ENCODE measurements at places on chromosomes 6 and 20.
A peak's percentile ranks its signal among the peaks of the same experiment; 100 is the strongest.

DNA sequence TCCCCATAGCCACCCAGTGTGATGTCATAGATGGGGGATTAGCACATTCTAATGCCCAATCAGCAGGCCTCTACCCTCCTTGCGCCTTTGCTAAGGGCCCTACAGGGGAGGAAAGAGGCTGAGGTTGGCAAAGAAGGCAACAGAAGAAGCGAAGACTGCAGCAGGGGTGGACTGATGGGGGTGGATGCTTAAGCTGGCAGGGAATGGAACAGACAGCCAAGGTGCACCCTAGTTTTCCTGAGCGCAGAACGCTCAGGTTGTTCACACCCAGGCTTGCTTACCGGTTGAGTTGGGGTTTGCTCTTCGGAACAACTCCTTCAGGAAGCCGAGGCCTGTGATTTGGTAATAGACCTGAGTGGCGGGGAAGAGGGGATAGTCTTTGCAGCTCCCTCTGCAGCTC, 12.7 kb downstream of the MRPS18A start:
- DNase-seq: no peak

DNA sequence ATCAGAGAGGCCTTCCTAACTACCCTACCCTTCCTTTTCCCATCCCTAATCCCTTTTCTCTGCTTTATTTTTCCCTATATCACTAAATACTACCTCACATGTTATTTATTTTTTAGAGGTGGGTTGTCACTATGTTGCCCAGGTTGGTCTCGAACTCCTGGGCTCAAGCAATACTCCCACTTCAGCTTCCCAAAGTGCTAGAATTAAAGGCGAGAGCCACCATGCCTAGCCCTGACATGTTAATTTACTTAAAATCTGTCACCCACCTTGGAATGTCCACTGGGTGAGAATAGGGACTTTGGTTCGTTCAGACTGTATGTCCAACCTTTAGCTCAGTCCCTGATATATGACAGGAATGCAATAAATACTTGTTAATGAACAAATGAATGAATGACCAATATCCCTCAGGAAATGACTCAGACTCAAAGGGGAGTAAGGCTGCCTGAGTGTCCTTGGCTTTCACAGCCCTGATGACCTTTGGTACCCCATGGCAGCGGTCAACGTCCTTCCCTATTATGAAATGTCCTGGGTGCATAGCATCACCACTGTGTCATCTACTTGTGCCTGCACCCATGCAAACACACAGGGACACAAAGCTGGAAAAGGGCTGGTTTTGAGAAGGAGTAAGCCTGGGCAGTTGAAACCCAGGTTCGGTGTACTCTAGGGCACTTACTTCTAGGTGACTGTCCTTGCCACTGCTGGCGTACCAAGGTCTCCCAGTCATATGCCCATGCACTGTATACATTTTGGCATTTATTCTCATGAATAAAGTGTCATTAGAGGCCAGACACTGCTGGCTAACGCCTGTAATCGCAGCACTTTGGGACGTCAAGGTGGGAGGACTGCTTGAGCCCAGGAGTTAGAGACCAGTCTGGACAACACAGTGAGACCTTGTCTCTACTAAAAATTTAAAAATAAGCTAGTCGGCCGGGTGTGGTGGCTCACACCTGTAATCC, 26.5 kb downstream of the BCL2L1 start:
- DNase-seq: no peak

DNA sequence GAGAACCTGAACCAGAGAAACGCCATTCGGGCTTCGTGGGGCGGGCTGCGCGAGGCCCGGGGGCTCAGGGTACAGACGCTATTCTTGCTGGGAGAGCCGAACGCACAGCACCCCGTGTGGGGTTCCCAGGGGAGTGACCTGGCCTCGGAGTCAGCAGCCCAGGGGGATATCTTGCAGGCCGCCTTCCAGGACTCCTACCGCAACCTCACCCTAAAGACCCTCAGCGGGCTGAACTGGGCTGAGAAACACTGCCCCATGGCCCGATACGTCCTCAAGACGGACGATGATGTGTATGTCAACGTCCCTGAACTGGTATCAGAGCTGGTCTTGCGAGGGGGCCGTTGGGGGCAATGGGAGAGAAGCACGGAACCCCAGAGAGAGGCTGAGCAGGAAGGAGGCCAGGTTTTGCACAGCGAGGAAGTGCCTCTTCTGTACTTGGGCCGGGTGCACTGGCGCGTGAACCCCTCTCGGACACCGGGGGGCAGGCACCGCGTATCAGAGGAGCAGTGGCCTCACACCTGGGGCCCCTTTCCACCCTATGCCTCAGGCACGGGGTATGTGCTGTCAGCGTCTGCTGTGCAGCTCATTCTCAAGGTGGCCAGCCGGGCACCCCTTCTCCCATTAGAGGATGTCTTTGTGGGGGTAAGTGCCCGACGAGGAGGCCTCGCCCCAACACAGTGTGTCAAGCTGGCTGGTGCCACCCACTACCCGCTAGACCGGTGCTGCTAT, 904 bp downstream of the B3GALT4 start:
- DNase-seq: no peak

DNA sequence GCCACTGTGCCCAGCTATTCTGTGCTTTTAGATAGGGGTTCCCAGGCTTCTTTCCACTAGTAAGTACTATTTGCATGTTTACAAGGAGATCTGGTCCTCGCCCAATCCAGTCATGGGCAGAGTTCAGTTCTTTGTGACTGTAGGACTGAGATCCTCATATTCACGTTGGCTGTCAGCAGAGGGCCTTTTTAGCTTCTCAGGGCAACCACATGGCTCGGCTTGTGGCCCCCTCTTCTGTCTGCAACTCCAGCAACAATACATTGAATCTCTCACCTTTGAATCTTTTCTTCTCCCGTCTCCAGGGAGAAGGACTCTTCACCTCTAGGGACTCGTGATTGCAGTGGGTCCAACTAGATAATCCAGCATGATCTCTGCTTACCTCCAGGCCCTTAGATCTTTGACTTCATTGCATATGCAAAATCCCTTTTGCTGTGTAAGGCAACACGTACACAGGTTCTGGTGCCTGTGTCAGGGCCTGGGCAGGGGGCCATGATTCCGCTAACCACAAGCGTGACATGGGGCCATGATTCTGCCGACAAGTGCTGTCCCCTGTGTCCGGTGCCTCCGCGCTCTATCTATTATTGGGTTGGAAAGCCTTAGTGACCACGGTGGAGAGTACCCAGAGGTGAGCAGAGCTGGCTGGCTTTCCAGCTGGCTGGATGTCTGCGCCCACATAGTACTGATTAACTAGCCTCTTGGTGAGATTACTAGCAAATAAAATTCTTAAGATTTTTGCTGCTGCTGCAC, 5.1 kb downstream of the CCR6 start:
- DNase-seq: no peak

DNA sequence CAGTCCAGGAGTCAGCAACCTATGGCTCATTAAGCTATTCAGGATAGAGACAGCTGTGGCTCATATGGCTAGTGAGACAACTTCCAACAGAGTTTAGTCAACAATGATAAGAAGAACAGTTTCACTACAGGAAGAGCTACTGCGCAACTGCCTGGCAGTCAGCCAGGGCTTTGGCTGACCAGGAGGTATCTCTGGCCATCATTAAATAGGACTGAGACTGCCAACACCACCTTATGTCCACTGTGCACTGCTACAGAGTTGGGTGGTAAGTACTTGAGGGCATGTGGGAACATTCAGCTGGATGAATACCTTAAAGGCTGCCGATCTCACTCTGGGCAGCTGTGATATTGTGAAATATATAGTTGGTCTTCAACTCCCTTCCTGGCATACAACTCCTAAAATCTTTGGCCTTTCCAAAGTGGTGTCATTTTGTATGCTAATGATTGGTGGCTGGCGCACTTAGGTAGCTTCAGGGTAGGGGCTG, 52.2 kb upstream of the FAM83C start:
- DNase-seq: peak; percentile 68

DNA sequence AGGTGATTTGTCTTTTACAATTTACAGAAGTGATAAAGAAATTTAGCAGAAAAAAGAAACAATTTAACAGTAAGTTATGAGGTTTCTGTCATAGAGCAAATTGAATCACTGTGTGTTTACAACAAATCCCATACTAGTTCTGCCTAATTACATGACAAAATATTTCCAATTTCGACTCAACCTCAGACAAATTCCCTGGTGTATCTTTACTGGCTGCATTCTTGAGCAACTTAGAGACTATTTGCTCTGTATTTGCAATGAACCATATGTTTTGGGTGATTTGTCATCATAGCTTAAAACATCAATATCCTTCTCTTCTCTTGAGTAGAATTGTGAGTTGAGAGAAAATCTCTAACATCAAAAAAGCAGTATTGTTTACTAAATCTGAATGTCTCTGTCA, 128.7 kb downstream of the SIM1 start:
- DNase-seq: no peak

DNA sequence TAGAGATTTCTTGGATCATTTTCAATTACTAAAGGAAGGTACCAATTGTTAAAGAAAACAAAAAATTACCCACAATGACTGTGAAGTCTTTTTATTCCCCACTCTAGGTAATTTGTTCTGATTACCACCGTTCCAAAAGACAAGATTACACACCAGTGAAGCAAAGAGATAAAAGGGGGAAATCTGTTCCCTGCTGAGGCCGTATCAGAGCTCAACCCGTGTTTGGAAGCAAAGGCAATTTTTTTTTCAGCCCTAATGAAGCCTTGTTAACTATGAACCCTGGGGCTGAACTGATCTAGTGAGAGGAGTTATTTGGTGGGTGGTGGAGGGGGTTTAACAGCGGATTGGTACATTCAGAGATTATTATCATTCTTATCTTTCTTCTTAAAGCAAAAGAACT, 128.5 kb downstream of the ALDH8A1 start:
- DNase-seq: no peak

GRCh38 chr20:44186201-44186600, 787 bp downstream of the JPH2 start:
- DNase-seq: no peak

DNA sequence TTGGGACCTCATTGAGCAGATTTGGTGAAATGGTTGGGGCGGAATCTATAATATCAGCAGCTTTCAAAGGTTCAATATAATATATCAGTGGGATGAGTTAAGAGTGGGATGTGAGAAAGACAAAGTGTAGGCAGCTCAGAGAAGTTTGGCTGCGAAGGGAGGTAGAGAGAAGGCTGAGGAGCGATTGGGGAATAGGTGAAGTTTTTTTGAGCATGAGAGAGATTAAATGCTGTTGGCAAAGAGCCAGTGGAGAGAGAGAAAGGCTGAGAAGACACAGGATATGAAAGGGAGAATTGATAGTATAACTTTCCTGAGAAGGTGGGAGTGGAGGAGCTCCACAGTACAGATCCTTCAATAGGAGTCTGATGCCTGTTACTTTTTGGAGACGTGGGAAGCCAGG, 12.1 kb upstream of the SERINC3 start:
- no peak for DNase-seq

DNA sequence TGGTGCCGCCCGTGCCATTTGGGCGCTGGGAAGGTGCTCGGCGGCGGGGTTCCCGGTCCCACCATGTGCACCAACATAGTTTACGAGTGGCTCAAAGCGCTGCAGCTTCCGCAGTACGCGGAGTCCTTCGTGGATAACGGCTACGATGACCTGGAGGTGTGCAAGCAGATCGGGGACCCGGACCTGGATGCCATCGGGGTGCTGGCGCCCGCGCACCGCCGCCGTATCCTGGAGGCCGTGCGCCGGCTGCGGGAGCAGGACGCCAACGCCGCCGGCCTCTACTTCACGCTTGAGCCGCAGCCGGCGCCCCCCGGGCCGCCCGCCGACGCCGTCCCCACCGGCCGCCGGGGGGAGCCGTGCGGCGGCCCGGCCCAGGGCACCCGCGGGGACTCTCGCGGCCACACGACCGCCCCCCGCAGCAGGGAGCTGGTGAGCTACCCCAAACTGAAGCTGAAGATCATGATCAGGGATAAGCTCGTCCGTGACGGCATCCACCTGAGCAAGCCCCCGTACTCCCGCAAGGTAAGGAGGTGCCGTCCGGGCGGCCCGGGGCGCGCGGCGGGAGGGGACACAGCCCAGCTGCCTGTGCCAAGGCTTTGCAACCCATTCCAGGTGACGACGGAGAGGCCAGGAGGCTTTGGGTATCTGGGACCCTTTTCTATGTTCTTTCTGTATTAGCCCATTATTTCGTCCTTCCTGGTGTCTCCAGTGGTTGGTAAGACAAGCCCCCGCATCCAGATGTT, 547 bp downstream of the SAMD5 start:
- DNase-seq: no peak

- no peak for DNase-seq
Measured at GRCh38 chr6:163599136-163599535, 184.6 kb downstream of the QKI start.

GRCh38 chr6:151137542-151137941, 102.2 kb upstream of the AKAP12 start:
- DNase-seq: peak; percentile 25

- DNase-seq: no peak
Measured at GRCh38 chr20:1513801-1514200, 22.6 kb upstream of the SIRPB2 start.

GRCh38 chr6:136609873-136610706, 59.9 kb upstream of the MAP7 start:
- DNase-seq: peak; percentile 68

- DNase-seq: no peak
Measured at GRCh38 chr6:159578629-159579028, 114.4 kb downstream of the SOD2 start.

DNA sequence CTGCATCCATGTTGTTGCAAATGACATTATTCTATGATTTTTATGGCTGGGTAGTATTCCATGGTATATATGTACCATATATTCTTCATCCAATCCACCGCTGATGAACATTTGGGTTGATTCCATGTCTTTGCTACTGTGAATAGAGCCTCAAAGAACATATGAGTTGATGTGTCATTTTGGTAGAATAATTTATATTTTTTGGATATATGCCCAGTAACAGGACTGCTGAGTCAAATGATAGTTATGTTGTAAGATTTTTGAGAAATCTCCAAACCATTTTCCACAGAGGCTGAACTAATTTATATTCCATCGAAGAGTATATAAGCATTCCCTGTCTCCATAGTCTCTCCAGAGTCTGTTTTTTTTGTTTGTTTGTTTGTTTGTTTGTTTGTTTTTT, 1373.5 kb downstream of the GRIK2 start:
- DNase-seq: no peak

- DNase-seq: peak; percentile 82
Measured at GRCh38 chr6:70371454-70372105, 41.7 kb upstream of the FAM135A start.

- DNase-seq: no peak
Measured at GRCh38 chr6:65650086-65650485, 56.9 kb downstream of the EYS start.

DNA sequence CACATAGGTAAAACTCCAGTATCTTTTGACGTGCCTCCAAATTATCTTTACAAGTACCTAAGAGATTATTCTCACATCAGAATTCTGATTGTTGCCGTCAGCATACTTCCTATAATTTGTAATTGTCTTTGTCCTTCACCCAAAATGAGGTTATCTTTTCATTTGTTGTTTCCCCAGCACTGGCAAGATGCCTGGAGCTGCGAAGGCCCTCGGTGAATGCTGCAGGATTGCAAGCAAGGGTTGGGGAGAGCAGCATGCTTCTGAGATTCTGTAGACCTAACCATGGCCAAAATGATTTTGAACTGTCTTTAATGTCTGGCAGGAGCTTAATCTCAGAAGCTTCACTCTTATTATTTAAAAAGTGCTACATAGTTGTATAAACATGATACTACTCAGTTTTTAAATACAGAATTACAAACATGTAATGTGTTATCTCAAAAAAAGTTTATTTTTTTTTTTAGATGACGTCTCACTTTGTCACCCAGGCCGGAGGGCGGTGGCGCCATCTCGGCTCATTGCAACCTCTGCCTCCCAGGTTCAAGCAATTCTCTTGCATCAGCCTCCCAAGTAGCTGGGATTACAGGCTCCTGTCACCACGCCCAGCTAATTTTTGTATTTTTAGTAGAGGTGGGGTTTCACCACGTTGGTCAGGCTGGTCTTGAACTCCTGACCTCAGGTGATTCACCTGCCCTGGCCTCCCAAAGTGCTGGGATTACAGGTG, 88.7 kb downstream of the ELOVL5 start:
- no peak for DNase-seq

GRCh38 chr6:89073014-89073620, 7.4 kb upstream of the PNRC1 start:
- no peak for DNase-seq

Data from NCI-H345 (cell line).